ENCODE measurements at places on chromosomes 11 and 22. TPM values are rescaled to one million over a fixed set of nuclear protein-coding genes. Genes with fewer than 3 reads are reported as not detected.
A peak's percentile ranks its signal among the peaks of the same experiment; 100 is the strongest.

APOL4 gene
- not detected for total RNA-seq

- DNase-seq = no peak
These were observed 33.2 kb downstream of the ADORA2A start for GRCh38 chr22:24460418-24461089.

DNA sequence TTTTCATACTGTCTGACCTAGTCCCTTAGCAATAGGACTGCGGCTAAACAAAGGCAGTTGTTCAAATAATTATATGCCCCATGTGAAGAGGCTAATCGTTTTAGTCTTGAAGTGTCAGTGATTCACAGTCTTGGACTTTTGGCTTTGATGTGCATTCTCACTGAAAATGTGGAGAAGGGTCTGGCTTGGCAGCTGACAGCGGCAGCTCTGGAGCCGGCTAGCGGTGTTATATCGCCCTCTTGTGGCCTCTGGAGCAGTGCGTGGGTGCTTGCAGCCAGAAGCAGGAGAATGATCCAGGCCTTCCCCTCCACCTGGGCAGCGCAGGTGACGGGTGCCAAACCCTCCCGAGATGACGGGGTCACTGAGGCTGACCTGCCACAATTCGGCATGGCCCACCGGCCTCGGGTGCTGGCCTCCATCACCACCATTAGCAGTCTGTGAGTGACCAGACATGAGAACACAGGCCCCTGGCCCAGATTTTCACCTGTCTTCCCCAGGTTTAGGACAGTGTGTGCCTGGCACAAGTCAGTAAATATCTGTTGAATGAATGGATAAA is 90.3 kb upstream of the PITPNB start:
- peak; percentile 83 for DNase-seq

SLC22A12 gene
- not detected for total RNA-seq

DNA sequence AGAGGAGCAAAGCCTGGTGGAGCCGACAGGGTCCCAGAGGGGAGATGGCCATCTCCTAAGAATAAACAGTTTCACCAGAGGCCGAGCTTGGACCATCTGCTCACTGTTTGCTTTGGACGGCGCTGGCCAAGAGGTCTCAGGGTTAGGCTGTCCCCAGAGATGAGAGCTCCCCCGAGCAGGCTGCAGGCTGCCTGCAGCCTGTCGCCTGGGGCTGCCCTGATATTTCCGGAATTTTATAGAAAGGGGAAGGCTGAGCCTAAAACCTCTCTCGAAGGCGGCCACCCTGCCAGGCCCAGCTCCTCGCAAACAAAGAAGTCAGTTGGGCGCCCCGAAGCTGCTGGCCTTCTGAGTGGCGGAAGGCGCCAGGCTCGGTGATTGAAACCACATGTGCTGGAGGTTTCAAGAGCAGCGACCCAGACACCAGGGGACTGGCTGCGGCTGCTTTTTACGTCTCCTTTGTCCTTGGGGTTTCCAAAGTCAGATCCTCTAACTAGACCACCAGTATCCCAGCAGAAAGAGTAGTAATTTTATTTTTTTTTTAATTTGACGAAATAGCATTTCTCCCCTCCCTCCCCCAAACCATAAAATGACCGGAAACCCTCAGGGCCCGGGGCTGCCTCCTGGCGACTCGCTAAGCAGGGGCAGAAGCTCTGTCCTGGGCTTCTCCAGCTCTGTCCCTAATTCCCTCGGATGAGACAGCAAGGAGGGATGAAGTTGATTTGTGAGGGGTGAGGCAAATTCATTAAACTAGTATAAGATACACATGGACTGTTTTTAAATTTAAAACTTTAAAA is 57.4 kb downstream of the CLMP start:
- peak; percentile 74 for DNase-seq

CCDC87 gene
- total RNA-seq = 0.43 TPM

DNA sequence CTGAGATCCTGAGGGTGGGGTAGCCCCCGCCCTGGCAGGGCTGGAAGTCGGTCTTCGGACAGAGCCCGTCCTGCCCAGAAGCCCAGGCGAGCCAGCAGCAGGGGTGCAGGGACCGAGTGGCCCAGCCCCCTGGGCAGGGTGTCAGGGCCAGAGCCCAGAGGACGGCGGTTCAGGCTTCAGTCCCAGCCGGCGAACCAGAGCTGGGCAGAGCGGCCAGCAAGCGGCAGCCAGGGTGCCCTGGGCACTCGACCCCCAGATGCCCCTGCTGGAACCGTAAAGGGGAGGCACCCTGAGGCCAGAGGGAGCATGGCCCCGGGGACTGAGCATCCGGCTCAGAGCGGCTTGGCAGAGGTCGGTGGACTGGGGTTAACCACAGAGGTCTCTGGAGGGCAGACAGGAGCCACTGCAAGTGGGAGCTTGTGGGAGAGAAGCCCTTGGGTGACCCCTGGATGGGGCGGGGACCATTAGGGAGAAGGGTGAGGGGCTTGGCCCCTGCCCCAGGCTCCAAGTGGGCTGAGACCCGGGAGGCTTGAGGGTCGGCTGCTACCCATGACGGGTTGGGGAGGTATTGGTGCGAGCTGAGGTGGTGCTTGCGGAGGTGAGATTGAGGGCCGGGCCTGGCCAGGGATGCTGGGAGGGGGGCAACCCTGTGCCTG is 15.9 kb downstream of the LSP1 start:
- DNase-seq = no peak

SLC25A18 gene
- total RNA-seq = 0.67 TPM

- no peak for DNase-seq
These were observed 16.8 kb upstream of the RGL4 start for GRCh38 chr22:23673826-23674690.

- peak; percentile 92 for DNase-seq
These were observed 58.6 kb downstream of the BRD1 start for GRCh38 chr22:49768951-49769690.

BDNF gene
- 0.20 TPM for total RNA-seq

- no peak for DNase-seq
These were observed 71.0 kb downstream of the PTPRJ start for GRCh38 chr11:48051217-48051830.

DNA sequence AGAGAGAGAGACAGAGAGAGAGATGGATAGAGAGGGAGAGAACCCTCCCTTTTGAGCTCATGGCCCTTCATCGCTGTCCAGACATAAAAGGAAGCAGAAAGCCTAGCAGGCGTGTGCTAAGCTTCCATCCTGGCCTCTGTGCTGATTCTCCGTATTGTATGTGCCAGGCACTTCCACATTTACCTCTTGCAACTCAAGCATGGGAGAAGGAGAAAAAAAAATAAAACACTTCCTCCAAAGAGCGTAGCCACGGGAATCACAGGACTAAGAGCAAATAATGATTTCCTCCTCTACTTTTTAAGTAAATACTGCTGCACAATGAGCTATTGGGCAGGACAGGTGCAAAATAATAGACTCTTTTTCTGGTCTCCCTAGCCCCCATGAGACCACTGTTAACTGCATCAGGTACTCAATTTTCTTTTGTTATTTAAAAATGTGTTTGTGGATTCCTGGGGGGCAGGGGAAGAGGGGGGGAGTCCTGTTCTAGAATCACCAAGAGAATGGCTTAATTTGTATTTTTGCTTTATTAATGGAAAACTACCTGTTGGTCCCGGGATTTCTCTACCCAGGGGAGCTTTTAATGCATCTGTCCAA is 154.3 kb downstream of the NXPE2 start:
- no peak for DNase-seq

MMP13 gene
- total RNA-seq = not detected

GRCh38 chr11:126311401-126312291 is 7.8 kb downstream of the DCPS start:
- DNase-seq = no peak

- DNase-seq = peak; percentile 73
These were observed 20.3 kb upstream of the MRPL17 start for GRCh38 chr11:6703247-6704063.

- peak; percentile 37 for DNase-seq
These were observed 43.2 kb upstream of the CLMP start for GRCh38 chr11:123238297-123238696.

DNA sequence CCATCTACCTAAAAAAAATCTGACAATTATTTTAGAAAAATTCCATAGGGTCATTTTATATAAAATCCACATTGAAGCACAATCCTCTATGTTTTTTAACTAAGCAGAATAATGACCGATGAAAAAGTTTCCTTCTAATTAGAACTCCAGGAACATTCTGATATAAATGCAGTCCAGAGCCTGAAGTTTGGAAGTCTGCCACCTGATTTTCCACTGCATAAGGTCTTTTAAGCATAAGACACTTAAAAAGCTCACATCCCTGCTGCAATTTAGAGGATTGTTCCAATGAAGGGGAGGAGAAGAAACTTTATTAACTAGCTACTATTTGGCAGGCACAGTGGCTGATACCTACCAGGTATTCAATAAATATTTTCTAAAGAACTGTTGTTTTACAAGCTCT is 570.3 kb upstream of the ANO5 start:
- no peak for DNase-seq

GRCh38 chr22:47626428-47627390 is 864.3 kb downstream of the TBC1D22A start:
- DNase-seq = peak; percentile 22

DNA sequence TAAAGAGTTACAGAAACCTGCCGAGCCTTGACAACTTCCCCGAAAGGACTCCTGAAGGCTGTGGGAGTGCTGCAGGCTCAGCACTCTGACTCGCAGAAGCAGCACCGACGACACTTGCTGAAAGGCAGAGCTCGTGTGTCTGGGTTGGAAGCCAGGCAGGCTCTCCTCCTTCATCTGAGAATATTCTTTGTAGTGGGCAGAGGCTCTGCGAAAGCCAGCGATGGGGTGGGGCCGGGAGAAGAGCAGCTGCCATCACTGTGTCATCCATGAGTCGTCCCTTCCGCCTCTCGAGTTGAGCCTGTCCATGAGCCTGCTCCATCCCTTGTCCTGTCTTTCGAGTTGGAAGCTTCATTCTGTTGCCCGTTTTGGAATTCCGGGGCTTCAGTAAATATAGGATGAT is 11.9 kb downstream of the GLB1L2 start:
- no peak for DNase-seq

GRCh38 chr11:70005107-70005818 is 72.9 kb upstream of the ANO1 start:
- DNase-seq = no peak

- no peak for DNase-seq
These were observed 12.3 kb upstream of the PNPLA3 start for GRCh38 chr22:43911351-43911750.

HPX gene
- not detected for total RNA-seq

Data from SJCRH30 (cell line).